ENCODE measurements at places on chromosomes 11 and 22. TPM values are rescaled to one million over a fixed set of nuclear protein-coding genes. Genes with fewer than 3 reads are reported as not detected.

Gene CSNK2A3
- 2.0 TPM for total RNA-seq

Gene PDGFB
- total RNA-seq = 2.6 TPM

Gene HEPHL1
- total RNA-seq = 4.4 TPM

Gene RAB36
- 7.4 TPM for total RNA-seq

Gene OR51B5
- total RNA-seq = 0.57 TPM

Gene MMP12
- total RNA-seq = 5.6 TPM

Gene TMEM109
- 18.8 TPM for total RNA-seq

Gene DNHD1
- total RNA-seq = 14.0 TPM

Gene TECTA
- total RNA-seq = 0.57 TPM

Gene SCT
- not detected for total RNA-seq

Gene CRYAB
- total RNA-seq = 0.66 TPM

Gene C11orf97
- not detected for total RNA-seq

Gene OR51B4
- total RNA-seq = not detected

Gene MYBPC3
- not detected for total RNA-seq

Gene GVQW3
- 1.1 TPM for total RNA-seq

Gene TCN1
- total RNA-seq = not detected

Gene OR56A1
- total RNA-seq = under 0.01 TPM

Gene EMSY
- total RNA-seq = 23.2 TPM

Gene PRAME
- total RNA-seq = 0.14 TPM

Gene SMIM35
- not detected for total RNA-seq

Gene SCGB1D2
- not detected for total RNA-seq

Gene SPDYC
- total RNA-seq = not detected

Gene UBQLN3
- total RNA-seq = under 0.01 TPM

Gene TMEM132A
- total RNA-seq = 158 TPM

Gene NKAPD1
- total RNA-seq = 24.3 TPM

Gene PHETA2
- total RNA-seq = 17.0 TPM

Gene PHF5A
- total RNA-seq = 39.2 TPM

Gene NXPE4
- not detected for total RNA-seq

Gene SSTR3
- not detected for total RNA-seq

Gene PCF11
- total RNA-seq = 43.2 TPM

Gene MAPK11
- total RNA-seq = 4.2 TPM

Gene C11orf16
- total RNA-seq = not detected

Gene OR52H1
- total RNA-seq = 1.0 TPM

Gene KCNJ5
- 0.29 TPM for total RNA-seq

Gene LGR4
- 18.5 TPM for total RNA-seq

Gene SNX32
- total RNA-seq = not detected

Gene LIN7C
- total RNA-seq = 73.4 TPM

Gene PATE4
- total RNA-seq = not detected

Gene BTG4
- not detected for total RNA-seq

Gene QSER1
- 24.5 TPM for total RNA-seq

Gene LMNTD2
- total RNA-seq = 0.29 TPM

Gene CCDC89
- total RNA-seq = 2.2 TPM

Gene OR9Q2
- total RNA-seq = not detected

Measured in placental pericyte (primary cell).